ENCODE measurements at places on chromosomes 1 and 21.

GRCh38 chr1:53945183-53945432, 391 bp downstream of the IFT25 start:
- DNase-seq: no peak

GRCh38 chr1:182713492-182713891, 29.1 kb upstream of the RGS8 start:
- no peak for DNase-seq

- no peak for DNase-seq
Measured at GRCh38 chr1:151981178-151981525, 12.5 kb downstream of the S100A10 start.

- DNase-seq: peak; percentile 76
Measured at GRCh38 chr1:100396651-100397050, 44.3 kb downstream of the CDC14A start.

DNA sequence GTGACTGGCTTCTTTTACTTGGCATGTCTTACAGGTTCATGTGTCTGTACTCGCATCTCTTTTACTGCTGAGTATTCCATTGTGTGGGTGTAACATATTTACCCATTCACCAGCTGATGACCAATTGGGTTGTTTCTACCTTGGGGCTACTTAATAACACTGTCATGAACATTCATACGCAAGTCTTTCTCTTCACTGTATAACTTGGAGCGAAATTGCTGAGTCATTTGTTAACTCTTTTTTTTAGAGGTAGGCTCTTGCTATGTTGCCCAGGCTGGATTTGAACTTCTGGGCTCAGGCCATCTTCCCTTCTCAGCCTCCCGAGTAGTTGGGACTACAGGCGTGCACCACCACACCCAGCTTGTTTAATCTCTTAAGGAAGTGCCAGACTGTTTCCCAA, 6.5 kb downstream of the PYCR2 start:
- no peak for DNase-seq

DNA sequence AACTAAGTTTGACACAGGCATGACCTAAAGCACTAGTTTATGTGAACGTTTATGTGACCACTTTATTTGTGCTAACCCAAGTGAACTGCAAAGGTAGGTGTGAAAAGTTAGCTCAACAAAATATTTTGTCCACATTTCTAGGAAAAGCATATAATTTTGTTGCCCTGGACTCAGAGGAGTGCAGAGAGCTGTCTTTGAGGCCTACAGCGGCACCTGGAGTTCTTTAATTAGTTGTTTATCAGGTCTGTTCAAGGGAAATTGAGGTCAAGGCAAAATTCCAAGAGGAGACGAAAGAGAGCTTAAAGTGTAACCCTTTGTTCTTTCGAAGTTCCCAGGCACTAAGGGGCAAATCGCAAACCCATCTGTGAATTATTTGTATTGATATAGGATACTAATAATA, 1.3 kb downstream of the GIPC2 start:
- no peak for DNase-seq

DNA sequence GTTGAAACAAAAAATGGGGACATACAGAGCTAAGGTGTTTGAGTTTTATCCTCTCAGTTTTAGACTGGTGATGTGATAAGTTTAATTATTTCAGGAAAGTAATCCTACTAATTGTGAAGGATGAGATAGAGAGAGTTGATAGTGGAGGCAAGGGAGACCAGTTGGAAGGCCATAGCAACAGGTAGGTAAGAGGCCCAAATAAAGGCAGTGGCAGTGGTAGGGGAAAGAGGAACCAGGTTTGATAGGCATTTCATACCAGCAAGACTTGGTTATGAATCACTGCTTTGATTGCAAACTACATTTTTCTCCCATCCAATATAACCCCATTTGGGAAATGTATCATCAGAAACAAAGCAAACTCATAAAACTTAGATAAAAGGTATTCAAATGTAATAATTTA, 63.1 kb upstream of the SH3GLB1 start:
- DNase-seq: no peak

DNA sequence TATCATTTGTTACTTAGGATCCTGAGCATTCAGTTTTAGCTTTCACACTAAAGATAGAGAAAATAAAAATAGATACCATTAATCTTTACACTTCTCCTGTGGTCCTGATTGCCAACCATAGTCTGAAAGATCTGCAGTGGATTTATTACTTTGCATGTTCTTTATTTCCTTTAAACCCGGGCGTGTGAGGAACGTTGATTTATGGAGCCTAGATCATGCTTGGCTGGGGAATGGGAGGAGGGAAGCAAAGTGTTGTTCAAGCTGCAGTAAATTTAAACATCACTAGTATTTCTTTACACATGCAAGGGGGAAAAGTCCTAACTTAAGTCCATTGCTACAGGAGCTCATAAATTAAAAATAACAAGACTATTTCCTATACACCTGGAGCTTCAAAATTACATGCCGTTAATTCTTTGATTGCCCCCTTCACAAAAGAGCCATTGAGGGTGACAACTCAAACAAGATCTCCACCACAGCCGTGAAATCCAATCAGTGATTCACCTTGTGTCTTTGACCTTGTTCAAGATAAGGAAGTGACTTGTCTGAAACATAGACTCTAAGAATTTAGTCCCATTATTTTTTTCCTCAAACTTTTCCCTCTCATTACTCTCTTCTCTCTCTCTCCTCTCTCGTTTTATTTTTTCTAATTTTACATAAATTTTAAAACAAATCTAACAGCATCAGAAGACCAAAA, 282.7 kb downstream of the KIF26B start:
- no peak for DNase-seq

DNA sequence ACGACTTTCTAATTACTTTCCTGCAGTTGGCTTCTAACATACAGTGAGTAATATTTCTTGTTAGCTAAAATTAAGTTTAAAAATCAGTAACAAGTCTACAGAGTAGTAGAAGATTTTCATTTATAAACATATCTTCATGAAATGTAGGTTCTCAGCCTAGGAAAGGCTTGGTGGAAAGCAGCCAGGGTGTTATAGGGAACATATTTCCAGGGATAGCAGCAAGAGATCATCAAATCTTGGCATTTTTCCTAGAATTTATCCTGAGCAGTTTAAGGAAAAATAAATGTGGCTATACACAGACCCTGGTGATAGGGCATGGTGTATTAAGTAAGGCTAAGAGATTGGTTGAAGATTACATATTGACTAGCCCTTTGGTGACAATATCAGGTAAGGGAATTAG, 203.5 kb upstream of the NEGR1 start:
- DNase-seq: no peak

DNA sequence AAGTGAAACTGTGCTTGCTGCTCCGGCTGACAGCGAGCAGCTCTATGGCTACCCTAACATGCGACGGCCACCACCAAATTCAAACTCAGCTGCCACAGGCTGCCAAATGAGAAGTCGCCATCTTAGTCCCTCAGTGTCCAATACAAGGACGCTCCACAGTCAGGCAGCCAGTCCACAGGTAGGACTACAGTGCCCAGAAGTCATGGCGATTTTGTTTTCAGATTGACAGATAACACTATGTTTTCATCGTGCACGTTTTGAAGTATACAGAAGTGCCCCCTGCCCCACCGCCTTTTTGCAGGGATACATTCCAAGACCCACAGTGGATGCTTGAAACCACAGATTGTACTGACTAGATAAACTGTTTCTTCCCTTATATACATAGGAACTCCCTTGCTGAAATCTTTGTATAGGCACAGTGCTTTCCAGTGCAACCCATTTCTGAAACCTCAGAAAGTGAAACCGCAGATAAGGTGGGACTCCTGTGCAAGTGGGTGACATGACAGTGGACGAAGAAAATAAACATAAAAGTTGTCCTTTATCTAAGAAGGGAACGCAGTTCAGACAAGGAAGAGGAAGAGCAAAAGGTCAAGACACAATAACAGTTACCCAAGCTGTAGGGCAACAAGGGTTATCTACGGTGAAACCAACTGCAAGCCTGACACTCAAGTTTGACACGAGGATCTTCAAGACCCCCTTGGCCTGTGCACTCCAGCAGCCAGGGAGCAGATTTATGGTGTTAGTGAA, 52.2 kb downstream of the STX6 start:
- no peak for DNase-seq

- DNase-seq: no peak
Measured at GRCh38 chr1:89666640-89667039, 33.7 kb downstream of the LRRC8C start.

DNA sequence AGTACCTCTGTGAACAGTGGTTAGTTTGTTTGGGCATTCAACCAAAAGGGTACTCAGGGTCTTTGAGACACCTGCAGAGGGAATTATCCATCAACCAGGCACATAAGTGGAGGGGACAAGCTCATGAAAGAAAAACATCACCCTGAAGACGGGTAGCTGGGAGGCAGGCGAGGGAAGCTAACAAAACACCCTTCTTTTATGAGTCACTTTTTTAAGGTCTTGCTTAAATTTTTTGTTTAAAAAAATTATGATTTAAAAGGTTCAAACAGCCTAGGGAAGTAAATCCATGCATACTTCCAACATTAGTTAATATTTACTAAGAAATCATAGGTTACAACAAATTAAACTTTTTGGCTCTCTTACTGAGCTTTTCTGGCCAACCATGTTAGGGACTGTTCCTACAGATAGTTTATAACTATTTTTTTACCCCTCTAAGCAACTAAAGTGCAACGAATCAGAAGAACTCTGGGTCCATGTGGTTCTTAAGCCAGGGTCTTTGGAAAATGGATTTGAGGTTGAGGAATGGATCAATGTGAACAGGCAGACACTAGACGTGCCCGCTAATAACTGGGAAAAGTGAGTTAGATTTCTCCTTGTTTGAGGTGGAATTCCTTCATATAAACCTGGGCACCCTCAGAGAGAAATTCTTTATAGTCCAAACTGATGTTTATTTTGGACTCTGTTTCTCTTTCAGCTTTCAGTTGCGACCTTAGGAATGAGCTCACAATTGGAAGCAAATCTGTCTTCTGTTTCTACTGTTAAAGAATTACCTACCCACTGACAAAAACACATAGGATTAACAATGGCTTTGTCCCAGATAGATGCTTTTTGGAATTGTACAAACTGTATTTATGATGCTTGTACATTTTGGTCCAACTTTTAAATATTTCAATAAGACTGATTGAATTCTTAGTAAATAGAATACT, 123.0 kb downstream of the LYPLAL1 start:
- DNase-seq: no peak

GRCh38 chr21:17789069-17789468, 30.1 kb downstream of the C21orf91 start:
- DNase-seq: peak; percentile 51

DNA sequence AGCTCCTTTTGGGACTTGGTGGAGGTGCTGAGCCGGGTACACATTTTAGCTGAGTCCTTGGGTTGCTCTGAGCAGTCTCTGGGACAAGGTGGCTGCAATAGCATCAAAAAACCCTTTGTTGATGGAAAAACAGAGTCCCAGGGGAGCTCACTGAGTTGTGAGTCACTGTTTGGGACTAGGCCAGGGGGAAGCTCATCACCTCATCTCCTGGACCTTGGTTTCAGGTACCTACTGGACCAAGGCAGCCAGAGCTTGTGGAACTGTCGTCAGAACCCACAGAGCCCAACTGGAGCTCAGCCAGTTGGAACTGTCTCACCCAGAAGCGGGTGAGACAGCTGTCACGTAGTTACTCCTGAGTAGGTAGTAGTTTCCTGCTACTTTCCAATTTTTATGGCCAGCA, 146.7 kb downstream of the HLX start:
- DNase-seq: no peak

- no peak for DNase-seq
Measured at GRCh38 chr1:59645893-59646292, 168.9 kb upstream of the HOOK1 start.

Data from CD4-positive, alpha-beta T cell treated with Interleukin-17A for 1 hour (primary cell).